IPS DF 19.7 (cell line): ENCODE measurements at places on chromosomes 3 and 15.

DNA sequence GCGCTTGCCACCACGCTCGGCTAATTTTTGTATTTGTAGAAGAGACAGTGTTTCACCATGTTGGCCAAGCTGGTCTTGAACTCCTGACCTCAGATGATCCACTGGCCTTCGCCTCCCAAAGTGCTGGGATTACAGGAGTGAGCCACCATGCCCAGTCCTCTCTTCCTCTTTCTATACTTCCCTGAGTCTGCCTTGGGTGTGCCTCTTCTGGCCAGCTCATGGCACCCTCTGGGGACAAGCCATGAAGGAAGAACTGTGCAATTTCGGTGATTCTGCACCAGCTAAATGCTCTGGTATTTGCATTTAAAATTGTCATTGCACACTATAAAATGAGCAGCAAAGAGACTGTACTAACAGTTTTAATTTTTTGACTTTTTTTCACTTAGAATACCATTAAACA, 66.6 kb downstream of the IL20RB start:
- DNase-seq = no peak

DNA sequence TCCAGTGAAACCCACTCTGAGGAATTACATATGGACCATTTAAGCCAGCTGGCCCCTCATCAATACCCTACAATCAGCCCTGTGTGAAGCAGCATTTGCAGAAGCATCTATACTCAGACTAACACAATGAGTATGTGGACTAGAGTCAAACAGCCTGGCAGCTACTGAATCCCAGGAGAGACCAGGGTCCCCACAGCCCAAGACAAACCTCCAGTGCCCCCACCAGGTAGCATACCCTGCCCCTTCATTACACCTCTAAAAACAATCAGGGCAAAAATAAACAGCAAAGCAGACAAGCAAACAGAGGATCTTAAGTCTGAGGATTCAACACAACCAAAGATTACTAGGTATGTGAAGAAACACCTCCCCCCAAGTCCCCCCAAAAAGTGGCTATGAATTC, 157.4 kb downstream of the LEKR1 start:
- DNase-seq = no peak

GRCh38 chr3:149366941-149367840, 10.3 kb downstream of the TM4SF1 start:
- DNase-seq = no peak

DNA sequence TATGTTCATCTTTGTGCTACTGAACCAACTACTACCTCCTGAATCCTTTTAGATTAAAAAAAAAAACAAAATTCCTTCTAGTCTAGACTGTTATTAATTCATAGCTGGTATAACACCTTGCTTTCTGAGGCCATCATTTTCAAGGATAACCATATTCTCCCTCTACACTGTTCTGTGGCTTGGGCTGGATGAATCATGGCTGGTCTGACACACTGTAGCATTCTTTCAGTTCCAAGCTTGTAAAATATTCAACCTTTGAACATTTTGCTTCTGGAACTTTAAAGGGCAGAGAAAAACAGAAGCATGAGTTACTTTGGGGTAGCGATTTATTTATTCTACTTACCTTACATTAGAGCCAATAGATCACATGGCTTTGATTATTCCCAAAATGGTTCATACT, 7.6 kb downstream of the HSPBAP1 start:
- DNase-seq = no peak

GRCh38 chr3:134965865-134966481, 170.9 kb downstream of the EPHB1 start:
- no peak for DNase-seq

DNA sequence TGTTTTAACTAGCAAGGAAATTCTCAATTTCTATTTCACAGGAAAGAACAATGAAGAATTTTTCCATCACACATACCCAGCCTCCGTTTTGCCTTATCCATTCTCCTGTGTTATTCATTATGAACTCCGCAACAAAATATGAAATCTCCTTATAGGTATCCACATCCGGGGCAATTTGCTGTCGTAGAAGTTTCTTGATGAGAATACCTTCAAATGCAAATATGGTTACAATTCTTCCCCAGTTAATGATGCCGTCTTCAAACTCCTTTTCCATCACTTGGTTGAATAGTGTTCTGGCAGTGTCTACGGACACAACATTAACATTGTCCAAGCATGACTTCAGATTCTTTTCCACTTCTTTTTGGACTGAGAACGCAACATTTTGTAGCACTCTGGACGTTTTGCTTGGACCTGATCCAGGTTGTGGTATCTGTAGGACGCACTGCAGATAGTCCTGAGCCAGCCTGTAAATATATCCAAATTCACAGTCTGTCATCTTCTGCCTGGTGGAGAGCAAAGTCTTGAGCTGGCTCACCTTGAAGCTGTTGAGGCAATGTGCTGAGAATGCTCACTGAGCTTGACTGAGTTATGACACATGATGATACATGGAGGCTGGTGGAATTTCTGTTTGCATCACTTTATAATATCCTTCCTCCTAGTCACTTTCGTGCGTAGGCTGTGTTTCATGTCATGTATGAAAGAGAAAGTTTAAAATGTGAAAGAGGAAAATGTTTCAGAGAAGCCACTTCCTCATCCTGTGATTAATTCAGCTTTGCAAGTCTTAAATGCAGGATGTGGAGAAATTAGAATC, at the start of gene BCL2A1:
Gene BCL2A1, minus strand, starts transcription at position 573 of the 811 bp plus-strand sequence. Its CDS starts 77 bp downstream, at position 496.
- DNase-seq = no peak

DNA sequence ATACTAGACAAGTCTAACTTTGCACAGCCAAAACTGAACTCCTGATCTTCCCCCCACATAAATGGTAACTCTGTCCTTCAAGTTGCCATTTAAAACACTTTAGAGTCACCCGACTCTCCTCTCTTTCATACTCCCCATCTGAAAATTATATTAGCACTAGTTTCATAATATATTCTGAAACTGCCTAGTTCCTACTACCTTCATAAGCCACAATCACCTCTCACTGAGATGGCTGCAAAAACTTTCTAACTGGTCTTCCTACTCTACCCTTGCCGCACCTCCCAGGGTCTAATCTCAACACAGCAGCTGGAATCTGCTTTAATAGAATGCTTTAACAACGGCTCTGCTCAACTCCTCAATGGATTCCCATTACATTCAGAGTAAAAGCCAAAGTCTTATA, 55.0 kb downstream of the GLB1 start:
- DNase-seq = no peak

GRCh38 chr3:149023951-149024350, 32.6 kb downstream of the GYG1 start:
- DNase-seq = no peak

GRCh38 chr3:55854494-55854893, 367.4 kb upstream of the WNT5A start:
- no peak for DNase-seq

GRCh38 chr3:141112686-141113297, 61.6 kb downstream of the SPSB4 start:
- no peak for DNase-seq

GRCh38 chr3:69738315-69738714, 949 bp upstream of the MITF start:
- DNase-seq = no peak

DNA sequence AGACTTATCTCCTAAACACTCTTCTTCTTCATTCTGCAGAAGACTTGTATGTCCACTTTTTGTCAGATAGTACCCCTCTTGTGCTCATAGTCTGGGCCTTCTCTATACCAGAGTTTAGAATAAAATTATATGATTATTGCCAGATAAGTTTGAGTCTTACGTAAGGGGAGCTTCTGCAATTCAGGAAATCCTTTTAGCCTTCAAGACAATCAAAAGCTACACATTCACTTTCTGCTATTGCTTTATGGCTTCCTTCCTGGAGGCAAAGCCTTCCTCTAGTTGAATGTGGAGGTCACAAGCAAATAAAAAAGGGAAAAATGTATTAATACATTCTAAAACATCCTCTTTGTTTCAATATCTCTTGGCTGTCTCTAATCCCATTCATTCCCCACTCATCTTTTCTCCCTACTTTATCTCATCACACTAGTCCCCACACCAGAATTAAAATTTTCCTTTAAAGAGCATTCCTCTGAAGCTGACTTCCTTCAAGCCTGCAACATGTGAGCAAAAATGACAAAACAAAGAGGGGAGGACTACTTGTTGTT, 186.8 kb downstream of the CPNE4 start:
- no peak for DNase-seq

- no peak for DNase-seq
Measured at GRCh38 chr3:104856741-104857140, 510.0 kb upstream of the ALCAM start.

DNA sequence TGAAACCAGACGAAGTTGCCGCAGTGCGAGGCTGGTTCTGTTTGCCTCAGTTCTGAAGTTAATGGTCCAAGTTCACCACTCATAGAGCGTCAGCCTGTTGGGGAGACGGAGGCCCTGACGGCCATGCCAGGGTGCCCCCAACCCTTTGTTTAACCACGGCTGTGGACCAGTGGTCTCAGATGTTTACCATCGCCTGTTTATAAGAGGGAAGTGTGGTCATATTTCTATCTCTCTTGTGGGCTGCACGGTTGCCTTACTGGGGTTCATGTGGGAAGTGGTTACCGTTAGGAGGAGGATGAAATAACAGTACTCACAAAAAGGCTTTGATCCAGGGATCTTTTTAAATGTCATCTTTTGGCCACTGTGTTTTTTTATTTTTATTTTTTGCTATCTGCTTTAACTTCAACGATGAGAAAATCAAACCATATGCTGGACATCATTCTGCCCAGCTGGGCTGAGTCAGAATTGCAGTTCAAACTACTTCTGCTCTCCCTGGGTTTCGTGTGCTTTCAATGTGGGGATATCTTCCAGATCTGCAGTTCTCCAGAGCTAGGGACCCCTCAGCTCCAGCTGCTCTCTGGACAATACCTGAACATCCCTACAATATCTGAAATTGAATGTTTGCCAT, 17.8 kb downstream of the SMAD3 start:
- DNase-seq = no peak

- DNase-seq = no peak
Measured at GRCh38 chr3:190188197-190188596, 67.5 kb upstream of the P3H2 start.

DNA sequence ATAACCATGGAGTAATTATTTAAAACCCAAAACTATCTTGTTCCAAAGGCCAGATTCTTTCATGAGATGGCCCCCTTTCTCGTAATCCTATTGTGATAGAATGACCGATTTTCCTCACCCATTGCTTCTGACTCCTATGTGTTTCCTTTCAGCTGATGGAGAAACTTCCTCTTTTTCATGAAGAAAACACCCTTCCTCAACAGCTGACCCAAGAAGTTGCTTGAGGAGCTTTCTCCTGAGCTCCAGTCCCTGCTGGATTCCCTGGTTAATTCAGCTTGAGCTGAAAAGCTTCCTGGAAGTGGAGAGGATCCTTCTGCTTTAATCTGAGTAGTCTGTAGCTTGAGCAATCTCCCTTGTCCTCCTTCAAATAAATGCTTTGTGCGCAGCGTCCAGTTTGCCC, 75.0 kb downstream of the BFSP2 start:
- no peak for DNase-seq

DNA sequence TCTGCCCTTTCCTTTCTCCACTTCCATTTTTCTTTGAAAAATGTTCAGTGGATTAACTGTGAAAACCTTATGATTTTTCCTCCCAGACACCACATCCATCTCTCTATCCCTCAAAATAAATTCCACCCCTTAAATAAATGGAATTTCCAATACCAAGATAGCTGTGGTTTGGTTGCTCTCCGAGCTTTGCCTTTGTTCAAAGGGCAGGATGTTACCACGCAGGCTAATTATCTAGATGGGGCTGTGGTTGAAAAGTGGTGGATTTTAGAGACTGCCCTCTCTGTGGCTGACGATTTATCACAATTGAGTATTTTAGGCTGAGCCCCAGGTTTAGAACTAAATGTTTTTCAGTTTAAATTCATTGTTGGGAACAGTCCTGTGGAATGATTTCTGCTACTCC, 36.9 kb upstream of the CMSS1 start:
- DNase-seq = no peak

DNA sequence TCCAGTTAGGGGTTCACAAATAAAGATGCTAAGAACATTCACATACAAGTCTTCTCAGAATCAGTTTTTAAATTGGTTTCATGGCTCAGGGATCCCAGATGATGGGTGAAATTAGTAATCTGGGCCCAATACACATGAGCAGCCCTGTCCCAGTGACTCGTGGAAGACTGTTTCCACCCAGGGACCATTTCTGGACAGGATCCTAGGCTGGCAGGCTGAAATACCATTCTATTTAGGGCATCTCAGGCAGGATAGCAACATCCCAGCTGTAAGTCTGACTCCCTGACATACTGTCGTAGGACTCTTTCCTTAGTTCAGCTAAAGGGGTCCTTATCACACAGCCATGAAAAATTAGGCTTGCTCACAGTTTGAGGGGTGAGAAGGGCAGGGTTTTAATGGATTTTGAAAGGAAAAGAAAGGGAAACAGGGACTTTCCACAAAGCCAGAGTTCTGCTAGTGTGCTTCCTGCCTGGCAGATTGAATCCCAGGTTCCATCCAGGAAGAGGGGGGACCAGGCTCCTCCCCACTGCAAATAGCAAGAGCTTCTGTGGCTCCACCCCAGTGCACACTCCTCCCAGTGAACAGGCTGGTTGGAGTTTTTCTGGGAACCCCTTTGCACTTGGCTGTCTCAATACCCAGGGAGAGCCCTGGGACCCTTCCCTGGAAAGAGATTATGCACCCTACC, 41.3 kb upstream of the LYZL4 start:
- DNase-seq = no peak

- no peak for DNase-seq
Measured at GRCh38 chr3:184325715-184326369, 11.4 kb downstream of the EIF4G1 start.

GRCh38 chr3:128152419-128153155, 694 bp upstream of the EEFSEC start:
- DNase-seq = peak; percentile 59

- no peak for DNase-seq
Measured at GRCh38 chr3:152030320-152030719, 156.9 kb downstream of the SUCNR1 start.

- no peak for DNase-seq
Measured at GRCh38 chr3:60220768-60221167, 1030.5 kb downstream of the FHIT start.

- DNase-seq = no peak
Measured at GRCh38 chr3:105513042-105513441, 146.3 kb downstream of the ALCAM start.

GRCh38 chr3:58837141-58837843, 170.7 kb upstream of the FAM3D start:
- DNase-seq = no peak

DNA sequence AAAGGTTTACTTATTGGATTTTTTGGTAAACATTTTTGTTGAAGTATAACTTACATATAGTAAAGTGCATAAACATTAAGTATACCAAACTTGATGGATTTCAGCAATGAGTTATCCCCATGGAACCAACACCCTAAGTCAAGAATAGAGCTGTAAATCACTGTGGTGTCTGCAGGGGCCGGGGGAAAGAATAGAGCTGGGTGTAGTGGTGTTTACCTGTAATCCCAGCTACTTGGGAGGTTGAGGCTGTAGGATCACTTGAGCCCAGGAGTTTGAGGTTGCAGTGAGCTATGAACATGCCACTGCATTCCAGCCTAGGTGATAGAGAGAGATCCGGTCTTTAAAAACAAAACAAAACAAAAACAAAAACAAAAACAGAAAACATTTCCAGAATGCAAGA, 13.3 kb upstream of the FEM1B start:
- no peak for DNase-seq
